ENCODE measurements at places on chromosomes 2 and 18. TPM values are rescaled to one million over a fixed set of nuclear protein-coding genes. Genes with fewer than 3 reads are reported as not detected.

PMS1 gene
- polyA plus RNA-seq: 16.3 TPM

TSPYL6 gene
- not detected for polyA plus RNA-seq

SLC8A1 gene
- 19.3 TPM for polyA plus RNA-seq

VWC2L gene
- 0.04 TPM for polyA plus RNA-seq

MERTK gene
- 0.84 TPM for polyA plus RNA-seq

AGAP1 gene
- 14.7 TPM for polyA plus RNA-seq

PXDN gene
- 271 TPM for polyA plus RNA-seq

ALPP gene
- not detected for polyA plus RNA-seq

MDH1 gene
- polyA plus RNA-seq: 239 TPM

MYO1B gene
- polyA plus RNA-seq: 110 TPM

CYP27A1 gene
- 31.0 TPM for polyA plus RNA-seq

SOX11 gene
- polyA plus RNA-seq: 2.8 TPM

- no peak for DNase-seq
Measured at GRCh38 chr2:10234409-10235094, 68.2 kb upstream of the HPCAL1 start.

- DNase-seq: no peak
Measured at GRCh38 chr2:163132850-163133249, 294.3 kb upstream of the KCNH7 start.

DNA sequence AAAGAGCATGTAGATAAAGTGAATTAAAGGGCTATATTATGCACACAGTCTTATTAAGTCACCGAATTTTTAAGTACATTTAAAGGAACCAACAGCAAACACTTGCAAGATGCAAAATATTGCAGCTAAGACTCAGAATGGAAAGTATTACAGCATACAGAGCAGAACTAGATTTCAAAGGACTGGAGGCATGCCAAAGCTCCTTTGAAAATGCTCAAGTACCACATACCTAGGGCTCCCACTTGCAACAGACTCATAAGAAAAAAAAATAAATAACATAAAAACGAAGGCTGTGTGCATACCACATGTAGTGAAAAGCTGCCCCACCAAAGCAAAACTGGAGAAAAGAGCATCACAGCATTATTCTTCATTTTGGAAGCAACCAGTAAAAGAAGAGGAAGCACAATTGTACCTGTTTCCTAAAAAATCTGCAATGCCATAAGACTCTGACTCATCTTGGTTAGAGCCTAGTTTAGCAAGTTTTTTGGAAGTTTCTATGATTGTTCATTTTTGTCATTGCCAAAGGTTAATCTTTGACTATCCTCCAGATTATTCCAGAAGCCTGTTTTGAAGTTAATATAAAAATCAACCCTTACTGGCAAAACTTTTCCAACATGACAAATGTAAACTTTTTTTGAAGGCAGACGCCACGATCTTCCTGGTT, 306.0 kb upstream of the COL3A1 start:
- DNase-seq: peak; percentile 81

GRCh38 chr2:64700133-64700809, 46.6 kb upstream of the SERTAD2 start:
- no peak for DNase-seq

DNA sequence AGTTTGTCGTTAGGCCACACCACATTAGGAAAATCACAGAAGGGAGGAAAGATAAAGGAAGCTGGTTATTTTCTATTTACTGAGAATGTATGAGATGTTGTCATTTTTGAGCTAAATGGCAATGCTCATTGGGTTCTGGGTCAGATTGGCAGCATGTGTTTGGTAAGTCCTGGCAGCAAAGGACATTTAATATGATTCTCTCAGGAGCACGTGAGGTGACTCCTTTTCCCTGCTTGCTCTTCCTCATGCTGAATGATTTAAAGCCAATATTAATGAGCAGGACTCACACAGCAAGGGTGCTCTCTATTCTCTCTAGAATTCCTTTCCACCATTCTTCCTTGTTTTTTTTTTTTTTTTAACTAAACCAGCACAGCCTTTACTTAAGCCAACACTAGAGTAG, 298.2 kb downstream of the XIRP2 start:
- DNase-seq: no peak

DNA sequence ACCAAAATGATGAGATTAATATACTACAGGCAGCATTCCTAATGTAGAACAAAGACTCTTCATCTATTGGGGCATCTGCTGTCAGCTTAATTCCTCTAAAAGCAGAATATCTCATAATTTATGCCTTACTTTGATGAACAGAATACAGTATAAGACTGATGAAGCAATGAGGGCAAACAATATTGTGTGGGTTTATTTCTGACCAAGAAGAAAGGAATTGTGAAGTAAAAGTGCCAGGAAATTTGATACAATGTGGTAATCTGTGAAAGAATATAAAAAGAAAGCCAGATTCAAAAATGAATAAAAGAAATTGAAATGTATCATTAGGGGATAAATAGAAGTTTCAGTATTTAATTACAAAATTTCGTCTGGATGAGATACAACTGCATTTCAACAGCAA, 78.8 kb upstream of the TTC21B start:
- DNase-seq: no peak

DNA sequence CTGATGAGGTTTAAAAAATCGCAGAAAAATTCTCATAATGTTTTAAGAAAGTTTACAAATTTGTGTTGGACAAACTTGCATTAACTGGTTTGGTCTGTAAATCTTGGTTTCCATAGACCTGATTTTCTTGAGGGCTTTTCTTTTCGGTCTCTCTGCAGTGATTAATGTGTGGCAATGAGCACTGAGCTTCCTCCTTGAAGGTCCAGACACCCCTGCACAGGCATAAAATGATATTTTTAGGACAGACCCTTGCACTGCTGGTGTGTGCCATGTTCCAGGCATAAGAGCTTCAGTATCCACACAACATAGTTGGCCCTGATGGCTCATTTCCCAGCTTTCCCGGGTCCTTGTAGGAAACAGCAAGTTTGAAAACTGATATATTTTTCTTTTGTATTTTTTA, 33.7 kb downstream of the MRPL33 start:
- no peak for DNase-seq

- DNase-seq: no peak
Measured at GRCh38 chr18:52499644-52500043, 159.6 kb downstream of the DCC start.

DNA sequence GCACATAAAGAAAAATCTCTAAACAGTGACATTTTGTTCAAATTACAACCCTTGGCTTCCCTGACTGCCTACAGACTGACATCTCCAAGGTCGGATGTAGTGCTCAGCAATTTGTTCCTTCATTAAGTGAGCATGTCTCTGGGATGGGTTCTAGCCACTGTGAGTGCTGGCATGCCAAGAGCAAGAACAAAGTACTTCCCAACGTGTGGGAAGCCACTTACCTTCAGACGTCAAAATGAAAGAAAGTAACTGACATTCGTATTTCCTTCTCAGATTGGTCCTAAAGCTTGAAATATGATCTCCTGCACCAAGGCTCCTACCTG, 193.8 kb downstream of the SLC8A1 start:
- DNase-seq: no peak

GRCh38 chr2:132790207-132790785, 120.3 kb upstream of the LYPD1 start:
- no peak for DNase-seq

GRCh38 chr18:56276466-56276865, 361.9 kb downstream of the TXNL1 start:
- DNase-seq: no peak

DNA sequence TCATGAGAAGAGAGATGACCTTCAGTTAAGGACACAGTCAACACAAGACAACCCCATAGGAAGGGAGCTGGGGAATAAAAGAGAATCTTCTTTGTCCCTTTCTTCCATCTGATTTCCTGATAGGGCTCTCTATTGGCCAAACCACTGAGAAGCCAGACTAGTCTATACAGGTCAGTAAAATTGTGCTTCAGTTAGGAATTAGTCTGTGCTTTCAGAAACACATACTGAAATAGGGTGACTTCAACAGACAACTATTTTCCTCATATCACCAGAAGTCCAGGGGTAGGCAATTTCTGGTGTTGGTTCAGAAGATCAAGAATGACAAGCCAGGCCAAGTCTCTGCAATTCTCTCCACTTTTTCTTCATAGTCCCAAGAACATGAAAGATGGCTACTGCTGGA, 151.7 kb upstream of the SP5 start:
- no peak for DNase-seq

GRCh38 chr2:157182834-157183396, 74.6 kb upstream of the GALNT5 start:
- DNase-seq: peak; percentile 85

GRCh38 chr2:43086451-43087221, 139.8 kb downstream of the ZFP36L2 start:
- peak; percentile 98 for DNase-seq

GRCh38 chr2:1812926-1813325, 68.6 kb upstream of the PXDN start:
- DNase-seq: no peak

DNA sequence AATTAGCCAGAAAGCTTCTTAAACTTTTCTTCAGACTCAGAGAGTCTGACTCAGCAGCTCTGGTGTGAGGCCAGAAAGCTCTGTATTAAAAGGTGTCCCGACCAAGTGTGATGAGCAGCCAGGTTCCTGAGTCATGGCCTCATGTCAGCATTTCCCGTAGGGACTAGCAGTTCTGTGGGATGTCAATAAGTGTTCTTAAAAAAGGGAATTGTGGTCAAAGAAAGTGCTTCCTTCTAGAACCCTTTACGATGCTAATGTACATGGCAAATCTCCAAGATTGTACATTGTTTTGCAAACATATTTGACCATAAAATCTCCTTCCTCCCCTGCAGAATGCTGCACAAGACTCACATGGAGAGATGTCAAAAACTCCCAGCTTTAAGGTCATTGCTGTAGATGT, 80.1 kb downstream of the PLA2R1 start:
- DNase-seq: no peak

DNA sequence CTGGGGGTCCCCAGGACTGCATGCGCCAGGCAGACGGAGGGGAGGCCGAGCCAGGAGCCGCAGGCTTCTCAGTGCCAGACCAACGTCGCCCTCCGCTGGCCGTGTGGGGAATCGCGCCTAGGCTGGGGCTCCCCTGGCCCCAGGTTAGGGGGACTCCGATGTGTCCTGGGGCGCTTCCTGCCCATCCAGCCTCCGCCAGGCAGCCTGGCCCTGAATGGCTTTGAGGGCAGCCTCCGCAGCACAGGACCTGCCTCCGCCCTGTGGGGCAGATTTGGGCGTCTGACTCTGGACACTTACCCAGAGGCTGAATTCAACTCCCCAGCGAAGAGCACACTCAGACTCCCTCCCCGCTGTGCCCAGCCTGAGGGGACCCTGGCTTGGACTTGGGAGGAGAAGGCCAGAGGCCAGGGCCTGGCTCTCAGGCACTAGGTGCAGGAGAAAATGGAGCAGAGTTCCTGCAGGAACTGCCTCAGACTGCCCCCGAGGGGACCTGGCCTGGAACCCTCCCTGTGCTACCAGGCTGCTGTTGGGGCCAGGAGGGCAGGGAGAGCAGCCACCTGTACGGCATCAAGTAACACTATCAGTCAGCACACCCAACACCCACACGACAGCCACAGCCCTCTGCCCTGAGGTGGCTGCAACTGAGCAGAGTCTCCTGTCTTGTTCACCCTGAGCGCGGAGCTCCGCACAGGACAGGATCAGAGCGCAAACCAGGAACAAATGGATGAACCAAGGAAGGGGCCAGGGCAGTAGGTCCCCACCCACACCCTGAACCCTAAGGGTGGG, 597 bp upstream of the TEKT4 start:
- no peak for DNase-seq

- no peak for DNase-seq
Measured at GRCh38 chr2:111950236-111950635, 51.8 kb downstream of the MERTK start.

GRCh38 chr2:177669625-177670330, 277.2 kb downstream of the AGPS start:
- no peak for DNase-seq

DNA sequence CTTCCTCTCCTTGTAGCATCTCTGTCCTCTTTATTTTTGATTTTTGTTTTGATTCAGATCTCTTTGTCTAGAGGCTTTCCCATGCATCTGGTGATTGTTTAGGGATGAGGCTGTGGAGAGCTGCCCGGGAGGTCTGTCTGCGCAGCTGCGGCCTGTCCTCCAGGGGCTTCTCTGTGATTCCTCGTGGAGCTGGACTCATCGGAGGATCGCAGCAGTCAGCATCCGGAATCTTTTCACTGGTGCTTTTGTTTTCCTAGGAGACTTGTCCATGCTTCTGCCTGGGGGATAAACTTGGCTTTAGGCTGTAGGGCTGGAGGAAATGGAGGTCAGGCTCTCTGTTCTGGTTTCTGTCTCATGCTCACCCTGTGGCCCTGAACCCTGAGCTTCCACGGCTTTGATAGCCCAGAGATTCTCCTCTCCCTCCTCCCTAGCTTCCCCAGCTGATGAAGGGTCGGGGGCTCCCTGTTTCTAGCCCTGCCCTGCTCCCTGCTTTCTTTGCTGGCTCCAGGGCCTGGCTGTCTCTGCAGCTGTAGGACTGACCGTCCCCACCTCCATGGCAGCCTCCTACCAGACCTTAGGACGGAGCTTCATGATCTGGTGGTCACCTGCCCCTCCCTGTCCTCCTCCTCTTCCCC, 35.5 kb downstream of the ZNF532 start:
- DNase-seq: no peak

DNA sequence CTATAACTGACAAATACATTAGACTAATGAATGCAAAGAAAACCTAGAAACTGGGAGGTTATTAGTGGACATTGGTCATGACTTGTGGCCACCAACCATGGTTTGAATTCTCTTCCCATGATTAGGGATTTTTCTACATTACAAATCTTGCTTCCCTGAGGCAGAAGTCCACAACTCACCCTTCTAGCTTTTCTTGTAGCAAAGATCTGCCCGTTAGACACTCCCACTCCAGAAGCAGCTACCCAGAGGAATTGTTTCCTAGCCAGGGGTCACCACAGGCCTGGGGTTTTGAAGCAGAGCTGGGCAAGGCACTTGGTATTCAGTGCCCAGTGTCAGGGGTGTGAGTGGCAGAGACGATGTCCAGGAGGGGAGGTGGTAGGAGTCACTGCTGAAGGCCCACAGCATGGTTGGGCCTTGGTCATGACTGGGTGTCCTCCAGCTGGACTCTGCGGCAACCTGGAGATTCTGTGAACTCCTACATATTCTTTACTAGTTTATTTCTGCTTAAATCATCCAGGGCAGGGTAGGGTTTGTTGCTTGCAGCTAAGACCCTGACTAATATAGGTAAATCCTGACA, 54.9 kb downstream of the ACTR2 start:
- no peak for DNase-seq

DNA sequence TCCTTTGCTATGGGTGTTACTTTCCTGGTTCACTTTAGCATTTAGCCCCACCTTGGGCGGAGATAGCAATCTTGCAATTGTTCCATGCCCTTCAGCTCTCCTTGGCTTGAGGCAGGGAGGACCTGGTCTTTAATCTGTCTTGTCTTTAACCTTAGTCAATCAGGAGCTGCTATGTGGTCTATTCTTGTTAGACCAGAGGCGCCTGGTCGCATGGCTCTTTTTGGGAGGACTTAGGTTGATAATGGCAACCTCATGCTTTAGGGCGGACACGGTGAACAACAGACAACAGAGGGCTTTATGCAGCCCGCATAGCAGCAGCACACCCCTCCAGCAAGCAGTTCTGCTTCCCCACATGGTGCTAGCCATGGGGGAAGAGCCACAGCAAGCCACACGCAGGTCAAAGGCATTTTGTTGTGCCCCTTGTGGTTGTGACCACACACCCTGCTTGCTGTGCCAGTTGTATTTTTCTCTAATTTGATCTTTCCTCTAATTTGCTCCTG, 17.7 kb upstream of the ZDBF2 start:
- DNase-seq: no peak

- DNase-seq: no peak
Measured at GRCh38 chr2:136323195-136323594, 205.2 kb upstream of the CXCR4 start.

GRCh38 chr2:237223201-237223861, 137.6 kb downstream of the COPS8 start:
- peak; percentile 95 for DNase-seq

- DNase-seq: no peak
Measured at GRCh38 chr2:138959031-138959430, 178.8 kb upstream of the NXPH2 start.

Measured in AG04450 (cell line).